ENCODE measurements at places on chromosomes 4 and X.

DNA sequence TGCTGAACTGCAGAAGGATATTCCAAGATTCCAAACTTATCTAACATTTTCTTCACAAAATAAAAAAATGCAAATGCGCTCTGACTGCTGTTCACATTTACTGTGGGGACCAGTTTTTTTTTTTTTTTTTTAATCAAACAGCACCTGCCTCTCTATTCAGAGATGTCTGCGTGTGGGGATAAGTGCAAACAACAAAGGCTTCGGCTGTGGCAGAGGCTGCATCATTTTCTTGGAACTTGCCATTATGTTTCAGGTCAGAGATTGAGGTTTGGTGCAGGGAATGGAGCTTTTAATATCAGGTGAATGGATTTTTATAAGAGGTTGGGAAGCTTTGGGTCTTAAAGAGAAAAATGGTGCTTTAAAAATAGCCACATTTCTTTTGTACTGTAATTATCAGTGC lies 78.2 kb upstream of the TET2 start:
- no peak for DNase-seq

- no peak for DNase-seq
Measured at GRCh38 chr4:59537246-59537886, 1662.8 kb upstream of the ADGRL3 start.

GRCh38 chrX:145816601-145817315 lies 871 bp upstream of the SLITRK2 start:
- no peak for DNase-seq

GRCh38 chr4:87570290-87570805 lies 38.0 kb upstream of the DSPP start:
- DNase-seq, result no peak

- DNase-seq, result peak; percentile 78
Measured at GRCh38 chr4:78056265-78057129, 626 bp upstream of the FRAS1 start.

DNA sequence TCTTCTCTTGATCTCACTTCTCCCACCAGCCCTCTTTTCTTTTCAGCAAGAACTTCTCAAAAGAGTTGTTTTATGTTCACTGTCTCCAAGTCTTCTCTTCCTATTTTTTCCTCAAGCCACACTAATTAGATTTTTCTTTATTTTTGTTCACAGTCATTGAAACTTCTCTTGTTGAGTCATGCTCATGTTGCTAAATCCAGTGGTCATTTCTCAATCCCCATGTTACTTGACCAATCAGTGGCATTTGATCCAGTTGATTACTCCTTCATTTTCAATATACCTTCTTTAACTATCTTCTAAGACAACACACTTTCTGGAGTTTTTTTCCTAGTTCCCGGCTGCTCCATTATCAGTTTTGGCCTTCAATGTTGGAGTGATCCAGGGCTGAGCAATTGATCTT lies 103.1 kb upstream of the LSM6 start:
- peak; percentile 25 for DNase-seq

GRCh38 chr4:112860830-112861690 lies 188.4 kb upstream of the ANK2 start:
- no peak for DNase-seq

DNA sequence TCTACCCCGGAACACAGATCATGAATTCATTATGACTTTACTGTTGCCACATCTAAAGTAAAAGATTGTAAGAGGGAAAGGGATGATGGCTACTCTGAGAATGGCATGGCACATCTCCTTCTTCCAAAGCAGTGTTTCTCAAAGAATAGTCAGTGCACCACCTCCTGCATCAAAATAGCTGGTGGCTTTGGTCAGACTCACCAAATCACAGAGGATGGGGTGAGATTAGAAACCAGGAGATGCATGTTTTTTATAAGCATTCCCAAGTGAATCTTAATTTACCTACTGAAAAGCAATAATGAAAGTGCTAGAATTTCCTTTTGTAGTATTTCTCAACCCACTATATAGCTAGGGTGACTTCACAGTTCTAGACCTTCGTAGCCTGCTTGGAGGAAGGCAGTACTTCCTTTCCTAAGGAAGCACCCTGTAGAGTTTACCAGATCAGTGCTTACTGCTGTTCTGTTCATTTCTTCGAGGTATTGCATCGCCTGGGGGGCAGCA lies 340.8 kb upstream of the KLF3 start:
- DNase-seq, result peak; percentile 78

DNA sequence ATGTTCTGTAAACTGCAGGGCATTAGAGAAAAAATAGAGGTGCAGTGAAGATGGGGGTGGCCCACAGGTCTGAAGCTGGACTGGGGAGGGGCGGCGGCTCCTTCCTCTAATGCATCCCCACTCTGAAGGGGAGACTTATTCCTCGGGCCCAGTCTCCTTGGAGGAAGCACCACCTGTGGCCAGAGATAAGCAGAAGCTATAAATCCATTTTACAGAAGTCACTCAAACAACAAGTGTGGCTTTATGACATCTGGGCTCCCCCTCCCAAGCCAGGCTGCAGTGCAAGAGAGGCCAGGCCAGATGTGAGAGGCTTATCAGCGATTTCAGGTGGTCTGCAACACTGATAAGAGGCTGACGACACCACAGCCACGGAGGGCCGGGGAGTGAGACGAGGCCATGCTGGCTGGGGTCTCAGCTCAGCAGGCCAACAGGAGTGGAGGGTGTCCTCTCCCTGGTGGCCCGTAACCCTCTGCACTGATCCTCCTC lies 15.8 kb downstream of the CYTL1 start:
- DNase-seq, result no peak

GRCh38 chr4:93654211-93654610 lies 174.3 kb upstream of the ATOH1 start:
- DNase-seq, result no peak

DNA sequence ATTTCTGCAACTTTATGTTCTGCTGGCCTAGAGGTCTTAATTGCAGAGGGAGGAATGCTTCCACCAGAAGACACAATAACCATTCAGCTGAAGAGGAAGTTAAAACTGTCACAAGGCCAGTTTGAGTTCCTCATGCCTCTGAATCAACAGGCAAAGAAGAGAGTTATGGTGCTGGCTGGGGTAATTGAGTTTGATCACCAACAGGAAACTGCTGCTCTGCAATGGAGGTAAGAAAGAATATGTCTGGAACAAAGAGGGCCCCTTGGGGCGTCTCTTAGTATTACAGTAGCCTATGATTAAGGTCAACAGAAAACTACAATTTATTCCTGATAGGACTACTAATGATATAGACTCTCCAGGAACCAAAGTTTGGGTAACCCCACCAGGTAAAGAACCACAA lies 744.0 kb downstream of the FSTL5 start:
- no peak for DNase-seq

DNA sequence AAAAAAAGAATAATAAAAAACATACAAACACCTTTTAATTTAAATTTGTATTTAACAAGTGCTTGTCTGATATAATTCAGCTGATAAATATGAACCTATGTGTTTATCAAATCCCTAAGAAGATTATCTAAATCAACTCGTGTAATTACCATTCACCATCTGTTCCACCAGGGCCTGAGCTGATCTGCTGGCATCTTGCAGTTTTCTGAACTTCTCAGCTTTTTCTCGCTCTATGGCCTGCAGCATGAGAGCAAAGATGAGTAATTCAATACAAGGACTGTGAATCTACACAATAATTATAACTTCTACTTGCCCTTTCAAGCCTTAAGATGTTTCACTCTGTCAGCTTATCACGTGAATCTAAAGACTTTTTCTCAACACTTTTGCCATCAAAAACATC lies 709.7 kb downstream of the DMD start:
- no peak for DNase-seq

DNA sequence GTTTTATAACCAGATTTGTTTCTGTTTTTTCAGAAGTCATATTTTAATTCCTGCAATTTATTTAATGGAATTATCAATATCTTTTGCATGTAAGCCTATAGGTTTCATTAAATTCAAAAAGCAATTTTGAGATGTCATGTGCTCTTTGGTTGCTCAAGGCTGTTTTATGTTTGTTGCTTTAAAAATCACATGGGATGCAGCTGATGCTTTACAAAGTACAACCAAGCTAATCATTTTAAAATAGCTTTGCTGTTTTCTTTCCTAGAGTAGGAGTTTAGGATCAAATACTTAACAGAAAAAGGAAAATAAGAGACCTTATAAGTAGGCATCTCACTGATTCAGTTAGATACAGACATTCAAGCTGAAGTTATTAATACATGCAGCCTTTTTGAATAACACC lies 11.3 kb downstream of the CPEB2 start:
- DNase-seq, result no peak
